ENCODE measurements at places on chromosomes 4 and X.

DNA sequence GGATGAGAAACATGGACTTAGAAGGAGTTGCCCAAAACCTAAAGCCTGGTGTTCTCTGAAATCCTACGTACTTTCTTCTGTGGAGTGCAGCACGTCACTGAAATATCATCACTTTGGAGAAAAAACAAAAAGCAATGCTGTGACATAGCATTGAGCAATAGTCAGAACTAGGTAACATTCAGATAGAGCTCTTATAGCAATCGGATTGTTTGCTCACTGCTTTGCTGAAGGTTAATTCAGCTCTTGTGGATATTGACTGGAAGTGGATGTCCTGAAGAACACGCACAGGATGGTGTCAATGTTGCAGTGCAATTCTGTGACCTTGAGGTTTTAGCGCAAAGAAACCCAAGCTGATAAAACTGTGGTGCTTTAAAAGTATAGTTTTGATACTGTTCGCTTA, 114.2 kb upstream of the GRXCR1 start:
- DNase-seq, result no peak

DNA sequence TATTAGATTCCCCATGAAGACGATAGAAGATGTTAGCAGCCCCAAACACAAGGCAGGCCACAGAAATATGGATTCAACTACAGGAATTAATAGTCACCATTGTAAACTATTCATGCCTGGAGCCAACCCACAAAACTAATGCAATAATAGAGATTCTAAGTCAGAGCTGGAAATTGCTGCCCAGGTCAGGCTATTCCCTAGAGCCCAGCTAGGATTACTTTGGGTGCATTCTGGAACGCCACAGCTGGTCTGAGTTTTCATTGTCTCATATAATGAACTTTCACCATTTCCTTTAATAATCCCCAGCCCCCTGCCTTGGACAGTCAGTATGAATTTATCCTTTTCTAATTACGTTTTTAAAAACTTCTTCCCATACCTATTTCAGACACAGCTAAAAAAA, 252.6 kb downstream of the PAPSS1 start:
- DNase-seq, result no peak

DNA sequence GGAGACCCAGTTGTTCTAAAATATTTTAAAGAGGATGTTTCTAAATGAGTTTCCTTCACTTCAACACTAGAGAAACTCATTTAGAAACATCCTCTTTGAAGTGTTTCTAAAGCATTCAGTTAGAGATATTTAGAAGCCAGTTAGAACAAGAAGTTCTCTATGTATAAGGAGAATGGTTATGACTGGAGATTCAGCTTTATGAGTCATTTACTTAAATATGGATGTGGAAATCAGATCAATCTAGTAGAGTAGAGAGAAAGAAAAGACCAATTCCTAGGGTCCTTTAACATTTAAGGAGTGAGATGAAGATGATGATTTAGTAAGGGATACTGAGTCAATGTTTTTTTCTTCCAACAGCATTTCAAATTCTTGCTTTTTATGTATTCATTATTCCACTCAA, 234.1 kb downstream of the GRXCR1 start:
- no peak for DNase-seq

DNA sequence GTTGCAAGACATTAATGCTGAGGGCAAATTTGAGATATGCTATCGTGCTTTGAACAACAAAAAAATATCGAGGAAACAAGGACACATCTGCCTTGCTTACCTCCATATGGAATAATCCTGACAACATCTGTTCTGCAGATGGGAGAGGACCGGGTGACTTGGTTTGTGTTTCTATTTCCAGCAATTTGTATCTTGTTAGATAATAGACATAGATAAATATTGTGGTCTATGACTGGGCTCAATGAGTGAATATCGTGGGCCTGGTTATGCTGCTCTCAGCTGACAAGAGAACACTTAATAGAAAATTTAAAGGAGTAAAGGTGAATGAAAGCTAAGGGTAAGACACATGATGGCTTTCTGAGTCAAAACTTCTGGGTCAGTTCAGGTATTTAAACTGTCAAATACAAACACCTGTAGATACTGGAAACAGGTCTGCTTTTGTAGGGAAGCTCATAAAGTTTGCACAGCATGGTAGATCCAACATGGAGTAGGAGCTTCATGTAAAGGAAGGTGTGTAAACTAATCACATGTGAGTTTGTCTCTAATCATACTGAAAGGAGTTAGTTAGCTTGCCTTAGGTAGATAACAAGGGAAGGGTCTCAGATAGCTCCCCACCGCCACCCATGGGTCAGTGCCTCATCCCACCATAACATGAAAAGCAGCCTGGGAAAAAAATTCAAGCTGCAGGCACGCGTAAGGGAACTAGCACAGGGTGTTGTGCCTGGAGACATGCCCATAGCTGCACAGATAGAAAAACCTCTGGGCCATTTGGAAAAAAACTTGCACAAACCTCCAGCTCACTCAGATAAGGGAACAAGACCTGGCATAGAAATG, 904.1 kb upstream of the EPHA5 start:
- DNase-seq, result no peak

GRCh38 chr4:21413807-21414370, 534.7 kb downstream of the KCNIP4 start:
- no peak for DNase-seq
